ENCODE measurements at places on chromosomes 2 and 18.

DNA sequence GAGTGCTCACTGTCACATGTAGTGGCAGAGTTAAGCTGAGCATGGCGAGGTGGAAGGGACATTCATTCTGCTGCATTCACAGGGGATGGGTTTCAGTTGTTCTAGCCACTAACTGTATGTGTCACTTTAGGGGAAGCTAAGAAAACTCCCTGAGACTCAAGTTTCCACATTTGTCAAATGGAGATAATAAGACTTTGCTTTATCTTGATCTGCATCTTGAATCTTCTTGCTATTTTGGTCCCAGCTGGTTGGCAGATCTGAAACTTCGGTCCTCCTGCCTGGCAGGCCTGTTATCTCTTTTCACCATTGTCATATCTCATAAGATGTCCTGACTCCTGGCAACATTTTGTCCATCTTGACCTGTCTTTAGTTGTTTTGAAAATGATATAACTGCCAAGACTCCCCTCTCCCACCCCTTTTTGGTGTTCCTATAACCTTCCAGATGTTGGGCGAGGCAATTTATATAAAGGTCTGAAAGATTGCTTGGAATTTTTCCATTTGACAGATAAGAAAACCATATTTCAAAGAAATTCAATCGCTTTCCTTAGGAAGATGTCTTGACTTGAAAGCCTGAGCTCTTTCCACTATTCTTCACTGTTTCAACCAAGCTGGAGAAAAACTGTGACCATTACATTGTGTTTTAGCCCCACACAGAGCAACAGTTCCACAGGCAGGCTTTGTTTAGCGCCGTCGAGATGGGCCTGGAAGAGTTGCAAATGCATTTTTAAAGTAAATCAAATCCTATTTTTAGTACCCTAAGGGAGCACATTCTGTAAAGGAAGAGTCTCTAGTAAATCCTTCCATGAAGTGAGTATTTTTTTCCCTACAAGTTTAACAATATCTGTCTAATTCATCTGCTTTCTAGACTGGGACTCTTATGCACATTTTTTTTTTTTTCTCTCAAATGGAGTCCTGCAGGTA is 33.4 kb downstream of the MYCN start:
- H3K27ac ChIP-seq: no peak overlapping the region
- no peaks in the 10 kb centered on the region for H3K27me3 ChIP-seq
- H3K36me3 ChIP-seq: no peaks in the 10 kb centered on the region
- H3K4me3 ChIP-seq: no peak overlapping the region
- H3K4me1 ChIP-seq: no peaks in the 10 kb centered on the region
- no peak for DNase-seq

- no peak for DNase-seq
- no peaks in the 10 kb centered on the region for H3K36me3 ChIP-seq
- no peaks in the 10 kb centered on the region for H3K27me3 ChIP-seq
- H3K27ac ChIP-seq: no peak overlapping the region
Observed at GRCh38 chr18:46046688-46047087, 25.4 kb downstream of the PSTPIP2 start.

DNA sequence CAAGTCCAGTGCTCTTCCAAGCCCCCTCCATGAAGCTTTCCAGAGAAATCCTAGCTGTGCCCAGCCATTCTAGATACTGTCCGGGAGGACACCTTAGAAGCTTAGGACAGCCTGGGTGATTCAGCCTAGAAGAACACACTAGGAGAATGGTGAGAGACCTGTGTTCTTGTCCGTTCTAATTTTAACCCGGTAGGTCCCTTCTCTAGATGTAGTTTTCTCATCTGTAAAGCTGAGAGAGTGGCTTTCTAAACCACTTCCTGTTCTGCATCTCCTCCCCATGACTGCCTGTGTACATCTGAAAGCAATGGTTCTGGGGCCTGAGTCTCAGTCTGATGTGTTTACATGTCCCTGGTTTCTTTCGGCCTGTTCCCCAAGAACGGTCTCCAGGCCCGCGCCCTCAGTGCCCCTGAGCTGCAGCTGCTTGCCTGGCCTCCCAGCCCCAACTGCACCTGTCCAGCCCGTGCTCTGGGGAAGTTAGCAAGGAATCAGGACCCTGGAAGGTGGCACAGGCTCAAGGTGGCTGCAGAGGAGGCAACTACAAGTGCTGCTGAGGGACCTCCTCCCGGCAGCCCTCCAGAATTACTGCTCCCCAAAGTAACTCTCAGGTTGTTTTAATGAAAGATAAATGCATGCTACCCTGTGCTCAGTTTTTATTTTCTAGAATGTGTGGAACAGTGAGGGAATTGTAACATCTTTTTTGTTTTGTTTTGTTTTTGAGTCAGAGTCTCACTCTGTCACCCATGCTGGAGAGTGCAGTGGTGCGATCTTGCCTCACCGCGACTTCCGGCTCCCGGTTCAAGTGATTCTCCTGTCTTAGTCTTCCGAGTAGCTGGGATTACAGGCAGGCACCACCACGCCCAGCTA is 105.9 kb downstream of the LBH start:
- H3K4me1 ChIP-seq: peaks cover 60% of the 10 kb centered on the region
- H3K27me3 ChIP-seq: no peaks in the 10 kb centered on the region
- no peaks in the 10 kb centered on the region for H3K36me3 ChIP-seq
- peak; percentile 45 for DNase-seq

DNA sequence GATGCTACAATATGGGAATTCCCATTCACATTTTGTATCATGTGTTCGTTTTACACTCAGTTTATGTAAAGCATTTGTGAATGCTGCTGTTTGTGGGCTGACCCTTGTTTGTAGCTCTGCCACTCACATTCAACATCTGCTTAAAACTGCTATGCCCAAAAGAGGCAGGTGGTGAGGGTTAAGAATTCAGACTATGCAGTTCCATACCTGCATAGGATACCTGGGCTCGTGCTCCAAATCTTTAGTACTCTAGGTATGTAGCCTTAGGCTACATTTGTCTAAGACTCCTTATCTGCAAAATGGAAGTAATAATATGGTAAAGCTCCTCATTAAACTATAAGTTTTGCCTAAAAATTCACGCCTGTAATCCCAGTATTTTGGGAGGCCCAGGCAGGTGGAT is 199.5 kb downstream of the GPD2 start:
- no peak for DNase-seq
- H3K27ac ChIP-seq: no peak overlapping the region
- no peak overlapping the region for H3K4me3 ChIP-seq
- H3K4me1 ChIP-seq: no peaks in the 10 kb centered on the region

- H3K27ac ChIP-seq: no peak overlapping the region
- no peaks in the 10 kb centered on the region for H3K27me3 ChIP-seq
- H3K4me1 ChIP-seq: no peaks in the 10 kb centered on the region
- H3K36me3 ChIP-seq: no peaks in the 10 kb centered on the region
- no peak for DNase-seq
Observed at GRCh38 chr2:21910832-21911507, 787.2 kb downstream of the TDRD15 start.

- H3K27ac ChIP-seq: no peak overlapping the region
- no peaks in the 10 kb centered on the region for H3K4me1 ChIP-seq
- H3K36me3 ChIP-seq: no peaks in the 10 kb centered on the region
- no peak overlapping the region for H3K4me3 ChIP-seq
- DNase-seq: no peak
Observed at GRCh38 chr2:96495982-96496629, 9.1 kb downstream of the NEURL3 start.

GRCh38 chr2:173657996-173658717 is 303.5 kb downstream of the CDCA7 start:
- no peak for DNase-seq
- H3K27me3 ChIP-seq: peaks cover 10% of the 10 kb centered on the region
- no peak overlapping the region for H3K4me3 ChIP-seq
- H3K4me1 ChIP-seq: no peaks in the 10 kb centered on the region
- no peak overlapping the region for H3K27ac ChIP-seq

DNA sequence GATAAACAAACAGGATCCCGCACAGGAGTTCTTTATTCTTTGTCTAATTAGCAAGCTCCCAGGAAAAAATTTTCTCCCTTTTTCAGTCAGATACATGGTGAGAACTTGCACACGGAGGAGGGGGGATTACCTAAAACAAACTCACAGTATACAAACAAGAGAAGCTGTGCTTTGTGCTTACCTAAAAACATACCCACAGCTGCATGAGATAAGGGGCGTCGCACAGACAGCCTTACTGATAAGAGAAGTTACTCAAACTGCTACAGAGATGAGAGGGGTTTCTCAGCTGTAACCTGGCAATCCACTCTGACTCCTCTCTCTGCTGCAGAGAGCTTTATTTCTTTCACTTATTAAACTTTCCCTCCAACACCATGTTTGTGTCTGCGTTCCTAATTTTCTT is 32.9 kb upstream of the ST3GAL5 start:
- no peak overlapping the region for H3K27ac ChIP-seq
- H3K36me3 ChIP-seq: no peaks in the 10 kb centered on the region
- H3K27me3 ChIP-seq: peaks cover 2% of the 10 kb centered on the region
- no peaks in the 10 kb centered on the region for H3K4me1 ChIP-seq
- no peak for DNase-seq

DNA sequence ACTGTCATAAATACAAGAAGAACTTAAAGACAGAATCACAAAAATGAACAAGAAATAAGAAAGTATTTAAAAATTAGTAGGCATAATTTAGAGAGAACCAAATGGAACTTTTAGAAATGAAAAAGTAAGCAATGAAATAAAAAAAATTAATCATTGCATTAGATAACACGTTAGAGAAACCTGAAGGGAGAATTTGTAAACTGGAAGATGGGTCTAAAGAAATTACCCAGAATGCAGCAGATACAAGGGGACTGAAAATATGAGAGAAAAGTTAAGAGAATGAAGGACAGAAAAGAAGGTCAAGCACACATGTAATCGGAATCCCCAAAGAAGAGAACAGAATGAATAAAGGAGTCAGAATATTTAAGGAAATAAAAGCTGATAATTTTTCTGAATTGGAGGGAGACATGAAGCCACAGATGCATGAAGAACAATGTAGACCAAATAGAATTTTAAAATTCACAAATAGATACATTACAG is 21.5 kb downstream of the TCF4 start:
- no peak overlapping the region for H3K27ac ChIP-seq
- no peaks in the 10 kb centered on the region for H3K27me3 ChIP-seq
- no peak for DNase-seq
- no peaks in the 10 kb centered on the region for H3K4me1 ChIP-seq
- H3K4me3 ChIP-seq: no peak overlapping the region

DNA sequence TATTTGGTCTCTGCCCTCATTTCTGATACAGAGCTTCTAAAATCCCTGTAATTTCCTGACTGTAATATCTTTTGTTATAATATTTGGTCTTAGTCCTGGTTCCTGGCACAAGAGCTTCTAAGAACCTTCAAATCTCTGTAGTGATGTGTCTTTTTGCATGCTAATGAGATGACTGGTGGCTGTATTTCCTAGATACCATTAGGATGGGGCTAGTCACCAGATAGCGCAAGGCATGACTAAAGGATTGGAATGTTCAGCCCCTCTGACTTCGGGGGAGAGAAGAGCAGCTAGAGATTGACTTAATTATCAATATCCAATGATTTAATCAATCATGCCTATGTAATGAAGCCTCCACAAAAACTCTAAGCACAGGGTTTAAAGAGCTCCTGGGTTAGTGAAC is 620.8 kb upstream of the ACVR2A start:
- no peak overlapping the region for H3K27ac ChIP-seq
- no peaks in the 10 kb centered on the region for H3K4me1 ChIP-seq
- H3K36me3 ChIP-seq: no peaks in the 10 kb centered on the region

DNA sequence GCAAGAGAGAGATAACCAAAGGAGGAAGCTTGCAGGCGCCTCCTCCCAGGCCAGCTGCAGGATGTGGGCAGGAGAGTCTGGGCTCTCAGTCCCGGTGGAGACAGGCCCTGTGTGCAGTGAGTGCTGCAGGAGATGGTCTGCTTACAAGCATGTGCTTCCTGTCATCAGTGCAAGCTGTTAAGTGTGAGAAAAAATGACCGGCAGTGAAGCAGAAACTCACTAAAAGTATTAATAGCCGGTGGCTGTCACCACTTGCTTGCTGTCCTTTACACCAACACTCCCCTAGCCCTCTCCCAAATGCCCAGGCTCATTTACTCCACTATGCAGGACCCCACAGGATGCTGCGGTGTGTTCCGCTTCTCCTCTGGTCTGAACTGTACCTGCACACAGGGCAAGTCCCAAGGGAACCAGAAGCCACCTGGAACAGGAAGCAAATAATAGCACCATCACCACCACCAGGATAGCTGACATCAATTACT is 435.6 kb upstream of the HS6ST1 start:
- H3K4me3 ChIP-seq: no peak overlapping the region
- DNase-seq: no peak
- peaks cover 13% of the 10 kb centered on the region for H3K4me1 ChIP-seq
- peaks cover 16% of the 10 kb centered on the region for H3K27me3 ChIP-seq

DNA sequence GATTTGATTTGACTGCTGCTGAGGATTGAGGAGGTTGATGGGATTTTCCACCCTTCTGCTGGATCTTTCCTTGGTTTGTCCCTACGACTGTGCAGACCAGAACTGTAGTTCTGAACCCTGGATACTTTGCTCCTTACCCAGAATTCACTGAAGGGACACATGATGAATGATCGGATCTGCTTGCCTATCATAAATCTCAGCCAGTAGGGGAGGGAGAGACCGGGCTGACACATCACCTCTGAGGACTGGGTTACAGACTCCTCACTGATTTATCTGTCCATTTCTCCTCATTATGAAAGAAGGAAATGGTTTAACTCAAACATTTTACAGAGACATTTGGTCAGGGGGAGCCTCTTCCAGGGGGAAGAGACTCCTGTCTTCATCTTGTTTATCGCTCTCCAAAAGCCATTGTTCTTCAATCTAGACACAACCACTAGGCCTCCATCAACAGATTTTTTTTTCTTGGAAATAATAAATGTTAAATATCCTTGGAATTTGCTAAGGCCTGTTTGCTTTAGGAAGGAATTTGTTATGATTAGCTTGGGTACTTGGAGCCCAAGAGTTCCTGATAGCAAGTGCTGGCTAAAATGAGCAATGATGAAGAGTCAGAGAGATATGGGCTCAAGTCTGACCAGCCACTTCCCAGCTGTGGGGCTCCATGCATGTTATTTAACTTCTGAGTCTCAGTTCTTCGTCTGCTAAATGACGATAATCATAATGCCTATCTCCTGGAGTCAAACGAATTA is 925.5 kb downstream of the SLC4A3 start:
- H3K27me3 ChIP-seq: no peaks in the 10 kb centered on the region
- no peaks in the 10 kb centered on the region for H3K4me1 ChIP-seq
- H3K4me3 ChIP-seq: no peak overlapping the region

DNA sequence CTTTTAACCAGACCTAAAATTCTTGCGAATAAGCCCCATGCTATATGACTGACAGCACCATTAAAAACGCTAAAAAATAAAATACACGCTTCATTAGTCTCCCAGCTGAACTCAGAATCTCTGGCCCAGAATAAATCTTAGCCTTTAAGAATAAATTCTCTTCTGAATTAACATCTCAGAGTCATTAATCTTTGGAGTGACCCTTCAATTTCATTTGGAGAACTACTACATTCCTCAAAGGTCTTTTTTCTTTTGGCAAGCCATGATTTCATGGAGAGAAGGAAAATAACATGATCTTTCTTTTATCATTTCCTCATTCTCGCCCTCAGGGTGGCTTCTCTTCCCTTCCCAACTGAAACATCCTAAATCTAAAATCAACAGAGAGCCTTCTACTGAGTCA is 259.0 kb downstream of the AFF3 start:
- H3K4me1 ChIP-seq: no peaks in the 10 kb centered on the region
- no peak overlapping the region for H3K27ac ChIP-seq
- no peaks in the 10 kb centered on the region for H3K36me3 ChIP-seq
- no peak overlapping the region for H3K4me3 ChIP-seq
- H3K27me3 ChIP-seq: no peaks in the 10 kb centered on the region
- DNase-seq: no peak

All from T-cell (primary cell).